ENCODE measurements at places on chromosomes 12 and 14. TPM values are rescaled to one million over a fixed set of nuclear protein-coding genes. Genes with fewer than 3 reads are reported as not detected.

GRCh38 chr14:36519431-36520321, at the start of gene NKX2-1:
TSS of gene NKX2-1 (minus strand) at chr14:36520232. CDS start at chr14:36520129, 103 bp downstream.
- no peak for DNase-seq

Gene MYF6
- not detected for polyA plus RNA-seq

DNA sequence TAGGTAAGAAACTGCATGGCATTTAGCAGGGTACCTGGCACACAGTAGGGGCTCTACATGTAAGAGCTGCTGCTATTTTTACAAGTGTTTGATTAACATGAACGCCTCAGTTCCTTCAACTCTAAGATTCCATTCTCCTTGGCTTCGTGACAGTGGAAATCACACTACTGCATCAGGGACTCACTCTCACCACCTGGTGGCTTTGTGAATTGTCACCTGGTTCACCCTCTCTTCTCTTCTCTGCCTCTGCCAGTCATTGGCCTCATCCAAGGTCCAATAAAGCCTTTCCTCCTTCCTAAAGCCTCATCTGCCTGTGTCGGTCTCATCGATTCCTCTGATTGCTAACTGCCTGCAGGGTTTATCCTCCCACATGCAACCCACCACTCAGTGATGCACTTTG, 476.4 kb downstream of the VRK1 start:
- DNase-seq = no peak

GRCh38 chr12:31966558-31967205, 7.5 kb downstream of the RESF1 start:
- DNase-seq = no peak

- peak; percentile 89 for DNase-seq
Observed at GRCh38 chr12:55847603-55848291, 5.0 kb upstream of the MMP19 start.

DNA sequence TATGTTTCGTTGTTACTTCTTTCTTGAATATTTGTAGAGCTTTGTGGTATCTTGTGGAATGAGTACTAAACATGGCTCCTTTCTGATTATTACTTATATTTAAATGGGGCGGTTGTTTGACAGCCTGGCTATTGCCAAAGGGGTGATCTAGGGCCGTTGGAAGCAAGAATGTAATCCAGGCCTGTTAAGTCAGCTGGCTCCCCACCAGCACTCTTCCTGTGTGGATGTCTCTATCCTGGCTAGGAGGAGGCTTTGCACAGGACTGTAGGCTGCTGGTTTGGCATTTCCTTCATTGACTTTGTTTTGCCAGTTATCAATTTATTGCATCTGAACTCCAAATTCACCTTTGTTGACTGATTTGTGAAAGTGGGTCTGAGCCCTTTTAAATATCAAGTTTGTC, 5.6 kb downstream of the FAM234B start:
- DNase-seq = no peak

Gene LAG3
- polyA plus RNA-seq = 0.34 TPM

Gene NANOG
- not detected for polyA plus RNA-seq

DNA sequence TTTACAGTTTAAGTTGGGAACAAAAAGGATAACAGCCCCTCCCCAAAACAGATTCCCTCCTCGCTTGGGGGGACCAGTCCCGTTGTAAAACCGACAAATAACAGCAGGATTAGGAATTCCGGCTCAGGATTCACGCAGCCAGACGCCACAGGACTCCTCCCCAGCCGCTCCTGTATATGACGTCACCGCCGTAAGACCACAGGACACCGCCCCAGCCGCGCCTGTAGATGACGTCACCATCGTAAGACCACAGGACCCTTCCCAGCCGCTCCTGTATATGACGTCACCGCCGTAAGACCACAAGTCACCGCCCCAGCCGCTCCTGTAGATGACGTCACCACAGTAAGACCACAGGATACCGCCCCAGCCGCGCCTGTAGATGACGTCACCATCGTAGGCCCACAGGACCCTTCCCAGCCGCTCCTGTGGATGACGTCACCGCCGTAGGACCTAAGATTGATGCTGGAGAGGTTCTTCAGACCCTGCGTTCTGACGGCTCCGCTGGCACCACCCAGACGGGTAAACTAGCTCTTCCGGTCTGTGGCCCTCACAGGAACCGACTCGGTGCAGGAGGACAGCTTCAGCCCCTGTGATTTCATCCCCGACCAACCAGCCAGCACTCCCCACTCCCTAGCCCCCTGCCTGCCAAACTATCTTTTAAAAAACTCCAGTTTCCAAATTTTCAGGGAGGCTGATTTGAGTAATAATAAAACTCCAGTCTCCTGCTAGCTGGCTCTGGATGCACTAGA, 43.9 kb upstream of the FBRSL1 start:
- peak; percentile 57 for DNase-seq

GRCh38 chr12:26037615-26038220, 79.2 kb downstream of the RASSF8 start:
- no peak for DNase-seq

- no peak for DNase-seq
Observed at GRCh38 chr12:29287622-29288021, 93.3 kb downstream of the ERGIC2 start.

DNA sequence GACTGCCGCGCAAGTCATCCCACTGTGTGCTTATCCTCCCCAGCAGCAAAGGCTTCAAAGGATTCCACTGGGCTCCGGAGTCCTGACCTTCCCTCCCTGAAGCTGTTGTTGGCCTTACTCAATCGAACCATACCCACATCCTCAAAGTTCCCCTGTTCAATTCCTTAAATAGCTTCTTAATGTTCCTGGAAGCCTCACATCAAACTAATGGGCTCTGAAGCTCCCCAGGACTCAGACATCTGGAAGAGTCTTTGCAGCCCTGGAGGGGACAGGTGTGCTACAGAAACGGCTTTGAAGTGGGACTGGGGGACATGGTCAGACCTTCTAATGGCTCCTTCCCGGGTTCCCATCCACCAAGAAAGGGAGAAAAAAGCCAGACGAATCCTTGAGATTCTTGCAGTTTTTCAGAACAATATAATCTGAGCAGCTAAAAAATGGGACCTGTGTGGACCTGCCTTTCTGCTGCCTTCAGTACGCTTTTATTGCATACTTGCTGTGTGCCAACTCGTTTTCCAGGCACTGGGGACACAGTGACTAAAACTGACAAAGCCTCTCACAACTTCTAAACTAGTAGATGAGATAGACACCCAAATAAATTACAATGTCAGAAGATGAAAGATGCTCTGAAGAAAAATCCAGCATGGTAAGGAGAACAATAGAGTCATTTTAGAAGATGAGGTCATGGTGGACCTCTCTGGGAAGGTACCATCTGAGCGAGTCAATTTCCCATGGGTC, 204.5 kb downstream of the MON2 start:
- DNase-seq = no peak

DNA sequence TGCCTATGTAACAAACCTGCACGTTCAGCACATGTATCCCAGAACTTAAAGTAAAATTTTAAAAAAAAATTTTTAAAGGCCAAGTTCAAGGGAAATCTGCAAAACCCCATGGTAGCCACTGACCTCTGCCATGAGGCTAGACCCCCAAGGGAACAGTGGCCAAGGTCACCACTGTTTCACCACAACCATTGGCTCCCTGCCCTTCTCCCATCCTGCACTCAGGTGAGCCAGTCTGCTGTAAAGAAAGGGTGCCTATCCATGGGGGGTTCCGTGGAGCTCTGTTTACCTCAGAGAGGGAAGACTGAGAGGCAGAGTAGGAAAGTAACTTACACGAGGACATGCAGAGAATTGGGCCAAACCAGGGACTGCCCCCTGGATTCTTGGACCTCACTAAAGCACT, 38.6 kb downstream of the VWF start:
- no peak for DNase-seq
